ENCODE measurements at places on chromosomes 4 and X.

DNA sequence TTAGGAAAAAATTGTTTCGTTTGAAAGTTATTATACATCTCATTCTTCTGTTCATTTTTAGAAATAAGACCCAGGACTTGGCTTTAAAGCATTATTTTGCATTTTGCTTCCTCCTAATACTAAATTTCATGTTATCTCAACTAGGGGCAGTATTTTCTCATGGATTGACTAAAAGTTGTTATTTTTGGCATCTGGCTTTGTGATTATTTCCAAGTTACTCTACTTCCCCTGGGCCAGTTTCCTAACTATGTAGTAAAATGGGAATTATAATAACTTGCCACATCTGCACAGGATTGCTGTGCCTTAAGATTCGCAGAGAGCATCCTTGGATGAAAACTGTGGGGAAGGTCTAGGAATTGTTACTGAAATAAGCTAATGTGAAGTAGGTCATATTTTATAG is 3.0 kb downstream of the RBPJ start:
- no peak for DNase-seq

- no peak for DNase-seq
These were observed 72.2 kb downstream of the PPP3CA start for GRCh38 chr4:101274888-101275752.

GRCh38 chrX:14616301-14616700 is 87.0 kb downstream of the GLRA2 start:
- DNase-seq = no peak

DNA sequence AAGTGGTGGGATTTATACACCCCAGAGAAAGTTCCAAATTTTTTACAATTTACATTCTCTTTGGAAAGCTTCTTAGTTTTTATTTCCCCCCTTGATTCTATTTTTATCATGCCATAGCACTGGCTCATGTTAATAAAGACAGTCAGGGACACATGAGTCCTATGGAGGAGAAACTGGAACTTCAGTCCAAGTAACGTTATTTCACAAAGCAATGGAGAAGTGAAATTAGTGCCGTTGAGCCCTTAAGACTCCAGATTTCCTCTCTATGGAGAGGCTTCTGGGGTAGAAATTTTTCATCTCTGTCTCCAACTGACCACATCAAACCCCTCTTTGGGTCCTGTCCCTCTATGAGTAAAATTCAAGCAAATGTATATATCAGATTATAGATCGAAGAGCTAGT is 12.8 kb upstream of the TASL start:
- no peak for DNase-seq

DNA sequence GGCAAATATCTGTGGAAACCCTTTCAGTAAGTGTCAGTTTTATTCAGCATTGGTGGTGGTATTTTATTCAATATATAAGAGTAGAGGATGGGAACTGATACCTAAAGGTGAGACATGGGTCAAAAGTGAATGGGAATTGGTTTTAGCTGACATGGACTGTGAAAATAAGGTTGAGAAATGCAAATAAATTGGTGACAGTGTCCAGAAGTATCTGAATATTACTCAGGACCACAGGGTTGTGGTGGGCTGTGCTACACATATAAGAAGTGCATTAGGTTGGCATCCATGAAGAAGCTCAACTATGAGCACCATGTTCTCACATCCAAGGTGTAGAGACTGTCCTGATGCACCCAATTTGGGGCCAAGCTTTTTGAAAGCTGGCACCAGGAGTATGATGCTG is 45.0 kb downstream of the ETDC start:
- DNase-seq = no peak

- DNase-seq = no peak
These were observed 6.0 kb upstream of the SH3TC1 start for GRCh38 chr4:8192748-8193738.

GRCh38 chr4:104677116-104677515 is 182.4 kb upstream of the CXXC4 start:
- no peak for DNase-seq

DNA sequence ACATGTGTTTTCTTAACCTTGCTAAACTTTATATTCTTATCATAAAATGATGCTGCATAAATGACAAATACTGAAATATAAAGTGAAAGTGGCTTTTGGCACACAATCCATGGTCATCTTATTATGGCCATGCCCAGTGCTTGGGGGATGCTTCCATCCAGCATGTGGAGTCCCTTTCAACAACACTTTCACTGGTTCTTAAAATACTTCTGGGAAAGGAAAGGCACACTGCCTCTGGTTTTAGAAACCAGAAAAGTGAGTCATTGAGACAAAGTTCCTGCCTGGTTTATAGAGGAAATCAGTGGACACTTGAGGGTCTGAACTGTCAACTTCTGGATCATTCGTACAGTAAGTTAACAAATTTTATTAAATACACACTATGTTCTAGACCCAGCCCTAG is 248.0 kb upstream of the ADAMTS3 start:
- no peak for DNase-seq

- no peak for DNase-seq
These were observed 937.6 kb upstream of the SLIT2 start for GRCh38 chr4:19314116-19314515.

DNA sequence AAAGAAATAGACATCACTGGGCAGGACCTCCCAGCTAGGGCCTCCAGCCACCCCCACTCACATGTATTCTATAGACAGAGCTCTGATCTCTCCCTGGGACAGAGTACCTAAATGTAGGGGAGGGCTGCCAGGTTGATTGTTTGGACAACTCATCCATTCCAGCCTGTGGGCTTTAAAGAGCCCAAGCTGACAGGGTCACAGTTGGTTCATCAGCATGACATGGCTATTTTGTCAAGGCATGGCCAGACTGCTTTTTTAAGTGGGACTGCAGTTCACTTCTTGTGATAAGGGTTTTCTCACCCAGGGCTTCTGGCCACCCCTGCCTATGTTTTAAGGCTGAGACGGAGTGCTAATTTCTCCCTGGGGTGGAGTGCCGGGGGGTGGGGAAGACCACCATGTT is 63.3 kb downstream of the KLHL4 start:
- DNase-seq = no peak

DNA sequence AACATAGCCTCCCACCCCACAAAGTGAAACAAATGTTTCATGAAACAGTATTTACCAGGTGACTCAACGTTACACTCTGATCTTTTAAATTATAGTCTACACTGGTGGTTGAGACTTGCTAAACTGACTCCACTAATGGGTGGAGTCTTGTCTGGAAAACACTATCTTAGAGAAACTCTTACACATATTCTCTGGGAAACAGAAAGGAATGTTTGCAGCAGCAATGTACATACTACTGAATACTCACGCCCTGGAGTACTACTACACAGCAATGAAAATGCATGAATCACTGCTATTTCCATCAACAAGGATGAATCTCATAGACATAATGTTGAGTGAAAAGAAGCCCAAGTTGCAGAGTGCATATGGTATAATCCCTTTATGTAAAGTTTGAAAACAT is 208.5 kb upstream of the IGFBP7 start:
- no peak for DNase-seq

DNA sequence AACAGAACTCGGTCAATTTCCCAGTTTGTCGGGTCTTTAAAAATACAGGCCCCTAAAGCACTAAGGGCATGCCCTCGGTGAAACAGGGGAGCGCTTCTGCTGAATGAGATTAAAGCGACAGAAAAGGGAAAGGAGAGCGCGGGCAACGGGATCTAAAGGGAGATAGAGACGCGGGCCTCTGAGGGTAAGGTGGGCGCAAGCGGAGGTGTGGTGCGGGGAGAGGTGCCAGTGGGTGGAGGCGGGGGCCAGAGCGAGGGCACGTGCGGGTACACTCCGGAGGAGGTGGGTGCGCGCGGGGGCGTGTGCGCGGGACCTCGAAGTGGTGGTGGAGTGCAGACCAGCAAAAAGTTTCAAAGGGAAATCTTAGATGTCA is 787 bp upstream of the TET2 start:
- peak; percentile 20 for DNase-seq

DNA sequence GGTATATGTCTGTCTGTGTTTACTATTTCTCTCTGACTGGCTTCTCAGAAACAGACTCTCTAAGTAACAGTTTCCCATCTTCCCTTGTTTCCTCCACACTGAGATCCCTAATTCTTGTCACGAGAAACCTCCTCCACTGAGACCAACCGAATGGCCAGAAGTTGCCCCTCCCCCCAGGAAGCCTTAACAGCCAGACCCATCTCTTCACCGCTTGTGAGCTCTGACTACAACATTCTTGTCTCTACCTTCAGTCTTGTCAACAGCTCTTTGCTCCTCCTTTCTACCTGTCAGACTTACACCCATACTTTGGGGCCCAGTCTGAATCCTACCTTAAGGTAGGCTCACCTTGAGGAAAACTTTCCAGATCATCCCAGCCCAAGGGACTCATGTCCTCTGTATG is 90.8 kb downstream of the NHSL2 start:
- DNase-seq = no peak

- no peak for DNase-seq
These were observed 33.0 kb downstream of the GYPB start for GRCh38 chr4:143986180-143986579.
